ENCODE measurements at places on chromosomes 6 and 20.

DNA sequence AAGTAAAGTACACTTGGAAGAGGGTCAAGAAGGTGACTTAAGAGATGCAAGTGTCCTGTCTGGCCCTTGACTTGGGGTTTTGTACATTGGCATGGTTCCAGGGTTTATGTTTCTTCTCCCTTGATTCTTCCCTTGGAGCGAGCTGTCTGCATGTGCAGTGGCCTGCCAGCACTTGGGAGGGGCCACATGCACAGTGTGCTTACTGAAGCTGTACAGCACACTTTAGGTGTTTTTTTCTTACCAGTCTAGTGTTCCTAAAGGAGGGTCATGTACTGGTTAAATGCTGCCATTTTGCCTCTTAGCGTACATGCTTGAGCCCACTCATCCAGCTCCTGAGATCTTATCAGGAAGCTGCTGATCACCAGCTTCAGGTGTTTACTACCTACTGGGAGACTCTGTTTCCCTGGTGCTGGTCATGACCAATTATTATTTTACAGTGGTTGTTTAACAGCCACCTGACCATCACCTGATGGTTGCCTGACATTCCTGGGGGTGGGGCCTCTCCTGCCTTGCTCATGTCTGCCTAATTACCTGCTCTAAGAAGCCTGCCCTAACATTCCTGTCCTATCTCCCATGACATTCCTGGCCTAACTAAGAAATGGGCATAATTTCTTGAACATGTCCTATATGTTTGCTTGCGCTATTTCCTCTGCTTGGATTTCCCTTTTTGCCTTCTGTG is 182.9 kb downstream of the MCHR2 start:
- DNase-seq: no peak

DNA sequence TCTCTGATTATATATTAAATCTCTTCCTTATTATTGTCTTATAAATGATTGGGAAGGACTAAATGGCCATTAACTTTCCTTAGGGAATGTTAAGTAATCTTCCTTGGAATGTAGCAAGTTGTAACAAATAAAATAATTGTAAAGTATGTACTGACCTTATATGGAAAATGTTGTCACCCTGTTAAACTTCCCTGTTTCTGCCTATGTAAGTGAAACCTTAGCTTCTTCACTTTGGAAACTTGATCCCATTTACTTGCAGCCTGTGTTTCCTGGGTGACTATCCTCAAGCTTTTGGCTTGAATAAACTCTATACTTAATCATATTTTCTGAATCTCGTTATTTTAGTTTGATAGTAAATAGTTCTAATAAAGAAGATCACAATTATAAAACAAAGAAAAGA is 519.5 kb upstream of the PTCHD4 start:
- no peak for DNase-seq

- no peak for DNase-seq
Measured at GRCh38 chr6:27775796-27776184, 136.4 kb downstream of the OR2B2 start.

DNA sequence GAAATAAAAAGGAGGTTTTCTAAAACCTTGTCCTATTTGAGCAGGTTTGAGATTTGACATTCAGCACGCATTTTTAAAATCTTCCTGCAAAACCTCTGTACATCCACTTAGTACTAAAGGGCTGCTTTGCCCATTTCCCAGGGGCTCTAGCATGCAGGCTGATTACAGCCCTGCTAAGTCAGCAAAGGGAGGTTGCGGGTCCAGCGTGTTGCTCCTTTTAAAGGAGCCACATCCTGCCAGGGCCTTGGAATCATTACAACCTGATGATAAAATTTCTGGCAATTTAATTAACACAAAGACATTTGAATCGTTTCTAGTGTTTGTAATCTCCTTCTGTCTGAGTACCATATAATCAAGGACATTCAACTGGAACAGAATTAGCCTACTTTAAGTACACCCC is 455.1 kb upstream of the CITED2 start:
- no peak for DNase-seq
